Endothelial cell of umbilical vein (primary cell): ENCODE measurements at places on chromosomes 2 and 18. TPM values are rescaled to one million over a fixed set of nuclear protein-coding genes. Genes with fewer than 3 reads are reported as not detected.

DNA sequence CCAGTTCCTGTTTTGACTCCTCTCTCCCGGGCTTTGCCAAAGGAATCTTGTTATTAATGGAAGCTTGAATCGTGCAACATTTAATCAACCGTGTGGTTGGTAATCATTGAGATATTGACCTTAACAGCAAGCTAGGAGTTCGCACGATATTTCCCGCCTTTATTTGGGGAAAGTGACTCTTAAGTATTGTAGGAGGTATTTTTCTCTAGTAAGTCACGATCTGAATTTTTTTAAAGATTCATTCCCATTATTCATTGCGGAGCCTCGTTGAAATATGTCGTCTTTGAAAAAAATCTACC lies 663 bp downstream of the NUP35 start:
- DNase-seq: no peak

GRCh38 chr2:151192681-151193080 lies 69.0 kb downstream of the RBM43 start:
- DNase-seq: no peak

DNA sequence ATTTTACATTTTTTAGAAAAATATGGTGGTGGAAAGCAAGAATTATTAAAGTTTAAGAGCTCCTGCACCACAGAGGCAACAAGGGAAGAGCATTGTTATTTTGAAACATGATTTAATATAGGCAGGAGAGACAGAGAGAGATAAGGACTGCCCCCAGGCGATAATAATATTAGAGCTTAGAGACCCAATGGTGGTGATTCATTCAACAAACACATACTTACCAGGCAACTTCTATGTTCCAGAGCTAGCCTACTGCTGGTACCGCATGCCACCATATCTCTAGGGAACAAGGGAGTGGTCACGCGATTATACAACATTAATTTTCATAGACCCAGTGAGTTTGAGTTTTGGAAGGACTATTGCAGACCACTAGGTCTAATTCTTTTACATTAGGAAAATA lies 327.8 kb upstream of the SOX11 start:
- DNase-seq: no peak

DNA sequence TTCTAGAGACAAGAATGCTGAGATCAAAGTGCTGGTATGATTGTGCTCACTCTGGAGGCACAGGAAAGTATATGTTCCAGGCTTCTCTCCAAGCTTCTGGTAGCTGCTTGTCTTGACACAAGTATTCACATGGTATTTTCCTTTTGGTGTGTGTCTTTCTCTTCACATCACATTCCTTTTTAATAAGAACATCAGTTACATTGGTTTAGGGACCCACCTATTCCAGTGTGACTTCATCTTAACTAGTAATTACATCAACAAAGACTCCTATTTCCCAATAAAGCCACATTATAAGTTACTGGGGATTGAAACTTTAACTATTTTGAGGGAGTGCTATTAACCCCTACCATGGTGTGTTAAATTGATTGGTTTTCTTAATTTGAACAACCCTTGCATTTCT lies 119.1 kb downstream of the FSIP2 start:
- DNase-seq: no peak

Gene MROH2A
- total RNA-seq: not detected in 2 replicates
